H9 (cell line): ENCODE measurements at places on chromosomes 2 and 18.
A peak's percentile ranks its signal among the peaks of the same experiment; 100 is the strongest.

- no peak for DNase-seq
These were observed 377.1 kb downstream of the TNS1 start for GRCh38 chr2:217625557-217626169.

- DNase-seq = no peak
These were observed 95.4 kb upstream of the FZD7 start for GRCh38 chr2:201938156-201938775.

GRCh38 chr2:37653805-37654378 lies 17.6 kb downstream of the CDC42EP3 start:
- DNase-seq = no peak

DNA sequence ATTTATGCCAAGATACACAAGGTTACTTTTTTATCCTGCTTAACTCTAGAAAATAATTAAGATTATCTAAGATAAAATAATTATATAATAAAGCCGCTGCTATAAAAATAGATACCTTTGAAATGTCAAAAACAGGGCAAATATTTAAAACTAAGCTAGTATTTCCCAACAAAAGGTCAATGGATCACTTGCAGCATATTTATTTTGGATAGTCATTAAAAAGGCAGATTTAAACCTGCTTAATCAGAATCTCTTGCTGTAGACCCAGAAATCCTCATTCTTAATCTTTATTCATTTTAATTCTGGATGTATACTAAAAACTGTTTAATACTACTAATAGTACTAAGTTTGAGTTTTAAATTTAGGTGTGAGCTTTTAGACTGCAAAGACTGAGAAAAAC lies 139.0 kb upstream of the CWC22 start:
- no peak for DNase-seq

- no peak for DNase-seq
These were observed 2.1 kb downstream of the TFCP2L1 start for GRCh38 chr2:121282800-121283385.

- no peak for DNase-seq
These were observed 27.5 kb downstream of the ZNF638 start for GRCh38 chr2:71358931-71359671.

GRCh38 chr2:144515099-144515695 lies 4.7 kb downstream of the ZEB2 start:
- no peak for DNase-seq

GRCh38 chr2:196239622-196240587 lies 68.5 kb upstream of the STK17B start:
- DNase-seq = no peak

- no peak for DNase-seq
These were observed 71.2 kb upstream of the STPG4 start for GRCh38 chr2:47226132-47226922.

DNA sequence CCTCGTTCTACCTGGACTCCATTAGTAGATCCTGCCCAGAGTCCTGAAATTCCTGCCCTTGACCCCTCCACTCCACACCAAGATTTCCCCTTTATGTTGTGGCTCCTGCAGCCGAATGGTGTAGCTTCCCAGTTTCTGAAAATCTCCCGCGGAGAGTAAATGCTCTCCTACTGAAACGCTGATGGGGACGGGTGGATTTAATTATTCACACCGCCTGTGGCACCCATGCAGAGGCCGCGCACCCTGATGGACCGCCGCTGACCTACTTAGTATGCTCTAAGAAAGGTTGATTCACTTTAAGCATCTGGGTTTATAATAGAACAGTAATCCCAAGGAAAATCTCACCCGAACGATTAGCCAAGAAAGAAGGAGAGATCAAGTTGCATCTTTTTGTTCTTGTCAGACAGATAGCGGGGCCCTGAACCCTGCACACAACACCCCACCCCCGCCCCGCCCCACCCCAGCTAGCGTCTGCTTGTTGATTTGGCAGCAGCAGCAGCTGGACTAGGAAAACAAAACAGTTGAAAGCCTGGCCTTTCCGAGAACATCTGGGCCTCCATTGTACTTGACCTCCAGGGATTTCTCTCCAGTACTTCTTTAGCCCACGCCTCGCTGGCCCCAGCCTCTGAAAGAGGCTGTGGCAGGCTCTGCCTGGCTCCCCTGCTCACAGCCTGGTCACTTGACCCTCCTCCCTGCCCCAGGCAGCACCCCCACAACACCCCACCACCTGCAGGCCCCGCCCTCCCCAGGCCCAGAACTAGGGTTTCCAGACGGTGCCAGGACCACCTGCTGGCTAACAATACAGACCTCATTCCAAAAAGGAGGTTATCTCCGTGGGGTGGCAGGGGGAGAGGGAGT lies 53.6 kb downstream of the DPYSL5 start:
- peak; percentile 47 for DNase-seq

GRCh38 chr2:185807351-185807750 lies 68.7 kb downstream of the FSIP2 start:
- no peak for DNase-seq

DNA sequence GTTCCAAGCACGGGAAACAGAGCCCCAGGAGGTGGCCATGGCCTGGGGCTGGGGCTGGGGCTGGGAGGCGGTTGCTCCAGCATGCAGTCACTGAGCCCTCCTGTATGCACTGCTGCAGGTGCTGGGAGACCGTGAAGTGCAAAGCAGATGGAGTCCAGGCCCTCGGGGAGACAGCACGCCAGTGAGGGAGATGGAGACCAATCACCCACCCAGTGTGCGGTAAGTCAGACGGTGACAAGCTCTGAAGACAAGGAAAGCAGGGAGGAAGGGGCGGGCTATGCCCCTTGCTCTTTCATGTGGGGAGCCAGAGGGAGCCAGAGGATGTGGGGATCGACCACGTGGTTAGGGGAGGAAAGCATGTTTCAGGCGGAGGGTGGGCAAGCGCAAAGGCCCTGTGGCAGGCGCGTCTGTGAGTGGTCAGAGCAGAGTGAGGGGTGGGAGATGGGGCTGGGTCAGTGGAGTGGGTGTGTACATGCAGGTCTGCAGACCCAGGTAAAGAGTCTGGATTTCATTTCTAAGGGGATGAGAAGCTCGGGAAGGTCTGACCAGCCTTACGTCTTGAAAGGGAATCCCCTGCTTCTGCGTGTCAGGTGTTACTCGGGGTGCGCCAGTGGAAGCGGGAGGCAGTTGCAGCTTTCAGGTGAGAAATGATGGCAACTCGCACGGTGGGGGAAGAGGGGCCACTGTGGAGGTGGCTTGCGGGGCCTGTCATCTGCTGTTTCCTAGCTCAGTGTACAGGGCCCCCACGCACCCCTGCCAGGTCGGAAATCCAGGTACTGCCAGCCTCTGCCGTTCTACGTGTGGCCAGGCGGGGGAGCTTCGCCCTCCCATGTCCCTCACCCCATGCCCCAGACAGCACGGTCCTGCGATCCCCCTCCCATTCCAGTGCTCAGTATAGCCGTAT lies 19.4 kb downstream of the RRM2 start:
- peak; percentile 72 for DNase-seq

GRCh38 chr2:134190807-134191203 lies 63.1 kb upstream of the MGAT5 start:
- DNase-seq = no peak
